Substantia nigra (tissue), 51 donors: ENCODE measurements at places on chromosomes 12 and 14.

GRCh38 chr12:132584429-132584828, 26.0 kb downstream of the LRCOL1 start:
- DNase-seq, result no peak

DNA sequence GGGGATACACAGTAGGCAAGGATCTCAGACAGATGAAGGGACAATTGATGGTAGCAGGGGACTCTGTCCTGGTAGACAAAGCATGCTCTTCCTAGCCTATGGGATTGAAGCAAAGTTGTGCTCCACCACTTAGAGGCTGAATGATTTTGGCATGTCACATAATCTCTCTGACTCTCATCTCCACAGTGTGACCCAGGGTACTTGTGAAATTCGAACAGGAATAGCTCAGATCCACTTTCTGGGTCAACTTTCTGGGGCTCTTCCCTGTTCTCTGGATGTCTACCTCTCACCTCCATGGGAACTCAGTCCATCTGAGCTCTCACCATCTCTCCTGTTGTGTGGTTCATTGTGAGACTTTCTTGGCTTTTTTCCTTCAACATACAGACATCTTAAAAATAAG, 1.7 kb upstream of the DCD start:
- no peak for DNase-seq

GRCh38 chr12:11130999-11131398, 3.4 kb downstream of the TAS2R30 start:
- no peak for DNase-seq

- no peak for DNase-seq
Measured at GRCh38 chr12:48932878-48933277, 7.6 kb upstream of the FKBP11 start.

GRCh38 chr12:86772696-86773095, 516.5 kb upstream of the MGAT4C start:
- DNase-seq, result no peak

- DNase-seq, result no peak
Measured at GRCh38 chr12:92010368-92010767, 135.3 kb downstream of the BTG1 start.

DNA sequence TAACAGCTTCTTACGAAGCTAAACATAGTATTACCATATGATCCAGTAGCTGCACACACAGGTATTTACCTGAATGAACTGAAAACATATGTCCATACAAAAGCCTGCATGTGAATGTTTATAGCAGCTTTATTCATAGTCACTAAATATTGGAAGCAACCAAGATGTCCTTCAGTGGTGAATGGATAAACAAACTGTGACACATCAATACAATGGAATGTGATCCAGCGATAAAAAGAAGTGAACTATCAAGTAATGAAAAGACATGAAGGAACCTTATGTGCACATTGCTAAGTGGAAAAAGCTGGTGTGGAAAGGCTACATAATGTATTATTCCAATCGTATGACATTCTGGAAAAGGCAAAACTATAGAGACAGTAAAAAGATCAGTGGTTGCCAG, 38.1 kb upstream of the JDP2 start:
- no peak for DNase-seq

- DNase-seq, result peak; percentile 8
Measured at GRCh38 chr14:76828339-76829012, 2.3 kb downstream of the LRRC74A start.

GRCh38 chr12:113151655-113152054, 2.1 kb downstream of the CFAP73 start:
- no peak for DNase-seq
